ENCODE measurements at places on chromosomes 3 and 15.

- DNase-seq, result no peak
Observed at GRCh38 chr3:135106445-135106844, 311.4 kb downstream of the EPHB1 start.

DNA sequence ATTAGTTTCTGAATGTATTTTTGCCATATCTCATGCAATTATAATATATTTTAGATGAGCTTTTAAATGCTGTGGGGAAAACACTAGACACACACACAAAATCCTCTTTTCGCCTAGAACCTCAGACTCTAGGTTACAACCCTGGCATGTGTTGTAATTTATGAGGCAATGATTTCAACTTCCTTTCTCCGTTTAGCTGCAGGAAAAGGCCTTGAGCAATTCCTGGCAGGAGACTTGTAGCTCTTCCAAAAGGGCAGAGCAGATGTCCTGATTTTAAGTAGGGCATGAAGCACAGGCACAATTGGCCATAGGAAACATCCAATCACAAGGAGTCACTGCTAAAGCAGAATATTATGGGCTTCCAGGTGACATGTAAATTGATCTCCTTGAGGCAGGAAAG is 82.0 kb downstream of the GPR156 start:
- DNase-seq, result peak; percentile 68

- DNase-seq, result no peak
Observed at GRCh38 chr3:170811515-170811914, 58.5 kb downstream of the RPL22L1 start.

GRCh38 chr3:159486580-159486979 is 502.1 kb upstream of the IL12A start:
- DNase-seq, result no peak

- DNase-seq, result no peak
Observed at GRCh38 chr3:177449360-177450006, 252.2 kb upstream of the TBL1XR1 start.

- DNase-seq, result no peak
Observed at GRCh38 chr3:108001457-108001856, 89.4 kb downstream of the CD47 start.

DNA sequence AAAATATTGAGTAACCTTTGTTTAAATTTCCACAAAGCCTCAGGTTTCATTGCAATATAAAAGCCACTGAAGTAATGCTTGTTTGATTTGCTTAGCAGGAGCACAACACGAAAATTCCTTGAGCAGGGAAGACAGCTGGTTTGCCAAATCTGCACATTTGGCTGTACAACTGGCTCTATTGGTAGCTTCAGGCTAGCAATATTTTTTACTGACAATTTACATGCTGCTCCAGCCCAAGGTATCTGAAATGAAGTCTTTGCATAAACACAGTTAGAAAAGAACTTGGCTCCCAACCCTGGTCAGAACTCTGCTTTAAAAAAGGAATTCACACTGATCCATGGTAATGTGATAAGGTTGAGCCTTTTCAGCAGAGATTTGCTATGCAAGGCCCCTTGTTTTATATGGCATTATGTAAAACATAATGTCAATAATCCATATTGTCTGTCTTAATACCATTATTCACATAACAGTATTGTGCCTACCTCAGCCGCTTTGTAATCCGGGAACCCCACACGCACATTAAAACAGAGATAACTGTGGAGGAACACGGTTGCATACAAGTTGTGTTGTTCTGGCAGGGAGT is 55.7 kb upstream of the CHL1 start:
- DNase-seq, result peak; percentile 26

GRCh38 chr3:112460519-112461195 is 38.6 kb downstream of the BTLA start:
- no peak for DNase-seq

DNA sequence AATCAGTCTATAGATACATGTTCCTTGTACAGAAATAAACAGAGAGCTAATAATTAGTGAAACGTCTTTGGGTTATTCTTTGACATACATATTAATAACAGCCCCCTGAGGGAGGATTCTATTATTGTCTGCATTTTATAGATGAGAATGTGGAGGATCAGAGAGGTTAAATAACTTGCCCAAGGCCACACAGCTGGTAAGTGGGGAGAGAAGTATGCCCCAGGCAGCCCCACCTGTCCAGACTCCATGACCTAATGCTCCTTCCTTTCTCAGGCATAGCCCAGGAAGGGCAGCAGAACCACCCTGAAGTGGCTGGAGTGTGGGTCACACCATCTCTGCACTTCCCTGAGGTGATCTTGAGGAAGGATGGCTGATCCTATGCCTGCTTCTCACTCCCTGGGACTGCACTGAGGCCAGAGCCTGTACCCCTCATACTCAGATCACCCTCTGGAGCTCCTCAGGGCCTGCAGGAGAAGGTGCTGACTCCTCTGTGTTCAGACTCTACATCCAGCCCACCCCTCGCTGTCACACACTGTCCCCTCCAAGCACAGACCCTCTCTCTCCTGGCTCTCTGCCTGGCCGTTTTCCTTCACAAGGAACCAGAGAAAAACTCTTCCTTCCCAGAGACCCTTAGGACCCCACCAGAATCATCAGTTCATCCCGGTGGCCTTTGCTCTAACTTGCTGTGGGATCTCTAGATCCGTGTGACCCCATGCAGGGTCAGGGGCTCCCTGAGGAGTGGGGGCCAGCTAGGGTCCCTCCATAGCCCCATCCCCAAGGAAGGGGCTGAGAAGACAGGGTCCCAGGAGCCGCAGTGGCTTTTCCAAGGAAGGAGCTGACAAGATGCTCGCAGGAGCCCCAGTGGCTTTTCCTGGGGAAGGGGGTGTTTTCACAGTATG is 4.4 kb upstream of the HHATL start:
- DNase-seq, result no peak
